CD8-positive, alpha-beta memory T cell (primary cell): ENCODE measurements at places on chromosomes 6 and 20. TPM values are rescaled to one million over a fixed set of nuclear protein-coding genes. Genes with fewer than 3 reads are reported as not detected.

DNA sequence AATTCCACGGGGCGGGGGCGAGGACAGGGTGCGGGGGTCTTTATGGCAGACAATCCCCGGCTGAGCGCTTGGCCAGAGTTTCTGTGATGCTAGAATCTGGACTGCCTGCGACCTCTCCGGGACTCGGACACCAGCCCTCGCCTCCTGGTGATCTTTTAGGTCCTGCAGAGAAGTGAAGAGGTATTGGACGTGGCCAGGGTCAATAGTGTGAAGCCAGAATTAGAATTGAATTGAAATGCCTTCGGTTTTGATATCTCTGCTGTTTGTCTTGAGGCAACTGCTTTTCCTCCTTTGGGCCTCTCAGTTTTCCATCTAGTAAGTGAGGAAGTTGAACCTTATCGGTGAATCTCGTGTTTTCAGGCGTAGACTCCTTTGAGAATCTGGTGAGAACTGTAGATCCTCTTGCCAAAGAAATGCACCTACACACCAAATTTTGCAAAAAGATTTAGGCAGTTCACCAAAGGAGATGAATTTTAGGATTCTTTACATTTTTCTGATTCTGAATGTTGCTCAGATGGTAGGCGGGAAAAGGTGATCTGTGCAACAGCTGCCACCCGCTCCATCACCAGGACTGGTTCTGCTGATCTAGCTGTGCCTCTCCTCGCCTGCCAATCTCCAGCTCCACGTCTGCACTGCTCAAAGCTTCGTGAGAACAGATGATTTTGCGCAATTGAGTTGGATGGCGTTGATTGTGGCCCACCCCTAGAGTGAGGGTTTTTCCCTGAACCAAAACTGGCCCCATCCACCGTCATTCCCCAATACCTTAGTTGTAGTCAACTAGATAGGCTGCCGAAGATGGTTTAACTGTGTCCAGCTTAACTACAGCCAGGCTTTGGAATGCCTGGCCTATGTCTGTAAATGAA, 837 bp upstream of the OSER1 start:
- no peak for DNase-seq

DNA sequence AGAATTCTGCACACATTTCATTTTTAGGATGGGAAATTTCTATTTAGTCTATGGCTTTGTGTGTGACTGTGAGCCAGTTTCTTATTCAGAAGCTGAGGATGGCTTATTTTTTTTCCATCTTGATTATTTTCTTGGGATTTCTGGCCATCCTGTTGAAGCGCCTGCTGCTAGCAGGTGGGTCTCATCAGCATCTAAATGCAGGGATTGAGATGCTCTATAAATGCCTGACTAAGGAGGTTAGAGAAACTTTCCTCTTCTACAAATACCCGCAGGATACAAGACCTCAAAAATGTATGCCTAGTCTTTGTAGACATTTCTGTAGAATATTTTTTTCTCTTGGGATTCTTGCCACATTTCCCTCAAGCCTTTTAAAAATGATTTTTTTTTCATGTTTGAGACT, 138.0 kb upstream of the CCN2 start:
- DNase-seq, result no peak

DNA sequence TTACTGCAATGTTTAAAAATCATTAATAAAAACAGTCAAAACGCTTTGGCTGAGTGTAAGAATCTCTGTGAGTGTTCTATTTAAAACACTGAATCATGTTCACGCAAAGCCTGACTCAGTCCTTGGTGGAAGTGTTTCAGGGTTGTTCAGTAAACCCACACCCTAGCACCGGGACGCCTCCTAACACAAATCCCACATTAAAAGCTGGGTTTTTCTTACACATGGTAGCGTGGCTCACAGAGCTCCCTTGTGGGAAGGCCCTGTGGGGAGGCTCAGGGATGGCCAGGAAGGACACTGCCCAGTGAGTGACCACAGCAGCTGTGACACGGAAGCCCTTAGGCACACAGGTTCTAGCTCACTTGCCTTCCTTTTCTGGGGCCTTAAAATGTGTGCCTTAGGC, 80.2 kb downstream of the GMPR start:
- DNase-seq, result no peak

The FOXQ1 gene
- not detected for total RNA-seq

The NKX2-2 gene
- not detected for total RNA-seq

The SPTLC3 gene
- total RNA-seq, result not detected

The TRIM38 gene
- total RNA-seq, result 11.2 TPM
